ENCODE measurements at places on chromosomes 13 and 19. TPM values are rescaled to one million over a fixed set of nuclear protein-coding genes. Genes with fewer than 3 reads are reported as not detected.

SHISA7 gene
- not detected for total RNA-seq

PTGER1 gene
- total RNA-seq, result 0.97 TPM

B3GNT3 gene
- total RNA-seq, result 0.18 TPM

FARP1 gene
- total RNA-seq, result 26.3 TPM

GPC5 gene
- 3.0 TPM for total RNA-seq

GRK1 gene
- 0.13 TPM for total RNA-seq

ZNF582 gene
- 4.4 TPM for total RNA-seq

SRRM5 gene
- total RNA-seq, result 0.10 TPM

F2RL3 gene
- 2.3 TPM for total RNA-seq

LRCH1 gene
- total RNA-seq, result 13.7 TPM

CKM gene
- 3,213 TPM for total RNA-seq

MAG gene
- not detected for total RNA-seq

IRGC gene
- not detected for total RNA-seq

GRCh38 chr19:39407410-39407659 is 688 bp downstream of the ZFP36 start:
- DNase-seq, result no peak

- peak; percentile 85 for DNase-seq
These were observed at the start of gene DNAJB1 for GRCh38 chr19:14517840-14518505. TSS of gene DNAJB1 (minus strand) at chr19:14518397. CDS start at chr19:14518349, 48 bp downstream.

DNA sequence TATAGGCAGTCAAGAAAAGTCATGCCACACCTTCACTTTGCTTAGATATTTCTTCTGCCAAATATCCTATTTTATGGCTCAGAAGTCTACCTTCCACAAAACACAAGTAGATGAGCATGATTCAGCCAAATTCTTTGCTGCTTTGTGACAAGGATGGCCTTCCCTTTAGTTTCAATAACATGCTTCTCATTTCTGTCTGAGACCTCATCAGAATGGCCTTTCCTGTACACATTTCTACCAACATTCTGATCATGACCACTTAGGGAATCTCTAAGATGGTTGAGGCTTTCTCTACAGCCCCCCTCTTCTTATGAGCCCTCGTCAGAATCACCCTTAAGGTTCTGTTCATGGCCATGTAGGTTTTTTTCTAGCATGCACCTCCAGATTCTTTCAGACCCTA is 96.2 kb downstream of the COL4A2 start:
- DNase-seq, result no peak

- DNase-seq, result peak; percentile 98
These were observed 1.2 kb upstream of the JUNB start for GRCh38 chr19:12789904-12790619.

GRCh38 chr13:22964245-22964966 is 216.4 kb upstream of the SGCG start:
- no peak for DNase-seq

DNA sequence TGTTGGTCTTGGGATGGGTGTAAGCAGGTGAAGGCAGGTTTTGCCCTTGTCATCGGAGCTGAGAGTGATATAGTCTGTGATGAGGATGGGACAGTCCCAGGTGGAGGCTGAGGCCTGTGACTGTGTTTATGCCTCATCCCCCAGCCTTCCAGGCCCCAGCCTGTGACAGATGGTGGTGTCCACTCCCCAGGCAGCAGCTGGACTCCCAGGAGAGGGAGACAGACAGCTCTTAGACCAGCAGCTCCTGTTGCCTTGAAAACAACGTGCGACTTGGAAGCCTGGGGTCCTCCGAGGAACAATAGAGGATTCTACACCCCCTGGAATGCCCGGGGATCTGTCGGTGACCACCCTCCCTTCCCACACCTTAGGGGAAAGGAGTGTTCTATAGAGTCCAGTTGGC is 63.8 kb downstream of the CHST8 start:
- no peak for DNase-seq

GRCh38 chr19:17109300-17109699 is 33.7 kb downstream of the MYO9B start:
- no peak for DNase-seq

- no peak for DNase-seq
These were observed 1427.0 kb upstream of the MIR17HG start for GRCh38 chr13:89920461-89920860.

- DNase-seq, result no peak
These were observed 9.0 kb downstream of the BLOC1S3 start for GRCh38 chr19:45187421-45188100.

DNA sequence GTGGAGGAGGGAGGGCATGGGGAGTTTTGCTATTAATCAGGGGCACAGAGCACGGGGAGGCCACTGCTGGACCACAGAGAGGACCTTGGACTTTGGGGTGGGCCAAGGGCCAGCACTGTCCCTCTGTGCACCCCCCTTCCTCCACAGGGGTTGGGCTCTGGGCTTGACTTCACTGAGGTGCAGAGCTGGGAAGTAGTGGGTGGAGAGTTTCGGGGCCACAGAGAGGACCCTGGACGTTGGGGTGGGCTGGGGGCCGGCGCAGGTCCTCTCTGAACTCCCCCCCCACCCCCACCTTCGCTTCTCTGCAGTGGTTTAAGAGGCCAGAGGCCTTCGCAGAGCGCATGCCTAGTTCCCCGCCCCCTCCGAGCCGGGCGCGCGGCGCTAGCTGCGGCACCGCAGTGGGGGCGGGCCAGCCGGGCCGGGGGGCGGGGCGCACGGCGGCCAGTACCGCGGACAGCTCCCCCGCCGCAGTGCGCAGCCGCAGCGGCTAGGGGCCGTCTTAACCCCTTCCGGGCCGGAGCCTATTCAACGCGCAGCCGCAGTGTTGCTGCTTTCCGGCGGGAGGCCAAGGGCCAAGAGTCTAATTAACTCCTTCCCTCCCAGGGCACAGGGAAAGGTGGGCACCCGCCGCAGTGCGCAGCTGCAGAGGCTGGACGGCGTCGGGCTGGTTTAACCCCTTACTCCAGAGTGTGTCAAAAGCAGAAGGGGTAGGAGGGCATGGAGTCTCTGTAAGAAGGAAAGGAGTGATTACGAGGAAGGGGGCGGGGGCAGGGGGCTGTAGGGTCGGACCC is 3.7 kb downstream of the KCNC3 start:
- DNase-seq, result peak; percentile 72

- peak; percentile 80 for DNase-seq
These were observed 3.5 kb downstream of the KLF2 start for GRCh38 chr19:16327911-16328823.

GRCh38 chr19:10143681-10144080 is 24.0 kb upstream of the EIF3G start:
- no peak for DNase-seq

- no peak for DNase-seq
These were observed 13.2 kb downstream of the SPINT2 start for GRCh38 chr19:38277549-38277948.

GRCh38 chr19:5679289-5680083 is 830 bp downstream of the MICOS13 start:
- no peak for DNase-seq

DNA sequence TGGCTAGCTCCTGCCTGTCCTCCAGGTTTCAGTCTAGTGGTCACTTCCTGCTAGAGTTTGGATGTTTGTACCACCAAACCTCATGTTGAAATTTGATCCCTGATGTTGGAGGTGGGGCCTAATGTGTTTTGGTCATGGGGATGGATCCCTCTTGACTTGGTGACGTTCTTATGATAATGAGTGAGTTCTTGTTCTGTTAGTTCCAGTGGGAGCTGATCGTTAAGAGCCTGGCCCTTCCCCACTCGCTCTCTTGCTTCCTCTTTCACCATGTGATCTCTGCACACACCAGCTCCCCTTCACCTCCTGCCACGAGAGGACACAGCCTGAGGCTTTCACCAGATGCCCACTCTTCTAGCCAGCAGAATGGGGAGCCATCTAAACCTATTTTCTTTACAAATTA is 86.8 kb upstream of the SCEL start:
- no peak for DNase-seq

- DNase-seq, result peak; percentile 87
These were observed 14.7 kb upstream of the GRAMD1A start for GRCh38 chr19:34985249-34986022.

DNA sequence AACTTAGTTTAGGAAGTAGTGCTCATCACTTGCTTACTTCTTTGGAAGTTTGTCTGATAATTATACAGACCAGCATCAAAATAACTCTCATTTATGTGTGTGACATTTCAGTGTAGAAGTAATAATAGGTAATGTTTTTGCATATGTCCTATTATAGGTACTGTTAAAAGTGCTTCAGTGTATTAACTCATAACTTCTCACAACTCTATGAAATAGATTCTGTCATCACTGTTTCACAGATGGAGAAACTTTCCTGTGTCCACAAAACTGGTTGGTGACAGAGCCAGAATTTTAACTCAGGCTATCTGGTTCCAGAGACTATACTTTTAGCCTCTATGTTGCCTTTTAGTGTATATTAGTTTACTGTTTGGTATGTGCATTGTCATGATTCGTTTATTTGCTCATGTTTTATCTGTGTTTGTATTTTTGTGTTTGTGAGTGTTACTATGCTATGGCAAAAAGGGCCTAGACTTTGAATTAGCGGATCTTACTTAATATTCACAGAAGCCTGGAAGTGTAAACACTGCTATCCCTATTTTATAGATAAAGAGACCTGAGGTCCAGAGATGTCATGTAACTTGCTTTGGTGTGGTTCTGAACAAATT is 12.7 kb downstream of the LPAR6 start:
- no peak for DNase-seq

DNA sequence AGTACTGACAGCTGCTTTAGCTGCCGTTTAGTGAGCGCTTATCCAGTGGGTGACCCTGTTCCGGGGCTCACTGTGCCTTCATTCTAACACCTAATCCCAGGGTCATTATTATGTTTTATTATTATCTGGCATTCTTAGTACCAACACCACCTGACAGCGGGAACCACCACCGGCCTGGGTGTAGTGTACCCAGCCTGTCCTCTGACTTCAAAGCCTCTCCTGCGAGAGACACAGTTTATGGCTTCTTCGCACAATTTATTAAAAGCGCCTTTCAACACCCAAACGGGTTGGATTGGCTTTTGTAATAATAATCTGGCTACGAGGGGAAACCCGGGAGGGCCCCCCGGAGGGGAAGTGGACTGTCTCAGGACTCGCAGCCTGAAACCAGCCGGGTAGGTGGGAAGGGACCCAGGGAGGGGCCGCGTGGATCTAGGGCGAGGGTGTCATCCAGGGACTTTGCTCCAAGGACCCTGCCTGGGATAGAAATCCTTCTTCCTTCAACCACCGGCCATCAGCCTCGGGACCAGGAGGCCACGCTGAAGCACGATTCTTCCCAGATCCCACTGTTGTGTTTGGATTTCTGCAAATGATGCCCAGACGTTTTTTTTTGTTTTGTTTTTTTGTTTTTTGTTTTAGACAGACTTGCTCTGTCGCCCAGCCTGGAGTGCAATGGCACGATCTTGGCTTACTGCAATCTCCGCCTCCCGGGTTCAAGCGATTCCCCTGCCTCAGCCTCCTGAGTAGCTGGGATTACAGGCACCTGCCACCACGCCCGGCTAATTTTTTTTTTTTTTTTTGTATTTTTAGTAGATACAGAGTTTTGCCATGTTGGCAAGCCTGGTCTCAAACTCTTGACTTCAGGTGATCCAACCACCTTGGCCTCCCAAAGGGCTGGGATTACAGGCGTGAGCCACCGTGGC is 1.6 kb upstream of the ZBTB7A start:
- no peak for DNase-seq

DNA sequence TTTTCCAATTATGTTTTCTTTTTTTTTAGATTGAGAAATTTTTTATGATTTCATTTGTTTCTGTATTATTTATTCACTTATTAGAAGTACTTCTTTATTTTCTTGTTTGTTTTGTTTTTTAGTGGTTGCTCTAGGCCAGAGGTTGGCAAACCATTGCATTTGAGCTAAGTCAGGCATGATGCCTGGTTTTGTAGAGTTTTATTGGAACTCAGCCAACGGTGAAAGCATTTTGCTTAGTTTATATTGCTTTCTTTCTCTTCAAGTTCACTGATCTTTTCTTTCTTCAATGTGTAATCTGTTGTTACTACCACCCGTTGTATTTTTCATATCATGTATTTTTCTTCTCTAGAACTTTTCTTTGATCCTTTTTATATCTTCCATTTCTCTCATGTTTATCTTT is 19.7 kb downstream of the ZNF567 start:
- no peak for DNase-seq

- DNase-seq, result no peak
These were observed 157.5 kb downstream of the PCDH20 start for GRCh38 chr13:61258185-61258584.

DNA sequence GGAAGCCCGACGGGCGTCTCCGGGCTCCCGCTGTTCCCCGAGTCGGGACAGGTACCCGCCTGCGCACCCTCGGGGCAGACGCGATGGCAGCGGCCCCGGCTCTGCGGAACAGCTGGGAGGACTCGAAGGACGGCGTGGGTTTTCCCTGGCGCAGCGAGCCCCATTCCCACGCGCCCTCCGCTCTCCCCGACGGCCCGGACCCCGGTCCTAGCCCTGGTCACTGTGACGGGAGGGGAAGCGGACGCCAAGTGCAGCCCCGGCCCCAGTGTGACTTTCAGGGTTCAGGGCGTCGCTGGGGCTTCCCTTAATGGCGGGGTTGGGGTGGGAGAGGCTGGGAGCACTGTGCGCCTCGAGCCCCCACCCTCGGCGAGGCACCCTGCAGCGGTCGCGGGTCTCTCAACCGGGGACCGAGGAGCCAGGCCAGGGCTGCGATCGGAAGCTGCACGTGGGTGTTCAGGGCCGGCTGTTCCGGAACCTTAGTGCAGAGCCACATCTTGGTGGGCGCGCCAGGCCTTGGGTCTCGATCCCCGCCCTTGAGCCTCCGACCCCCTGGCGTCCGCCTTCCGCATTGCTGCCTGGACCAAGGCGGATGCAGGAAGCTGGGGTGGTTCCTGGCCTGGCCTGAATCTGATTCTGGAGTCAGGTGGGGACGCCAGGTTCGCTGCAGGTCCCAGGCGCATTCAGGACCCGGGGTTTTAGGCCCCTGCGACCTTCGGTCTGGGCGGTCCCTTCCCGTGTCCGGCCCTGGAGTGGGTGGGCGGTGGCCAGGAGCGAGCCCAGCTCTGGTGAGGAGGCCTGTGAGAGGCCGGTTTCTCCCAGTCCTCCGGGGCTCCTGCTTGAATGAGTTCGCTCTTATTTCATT is 3.5 kb downstream of the LGALS7B start:
- peak; percentile 72 for DNase-seq

DNA sequence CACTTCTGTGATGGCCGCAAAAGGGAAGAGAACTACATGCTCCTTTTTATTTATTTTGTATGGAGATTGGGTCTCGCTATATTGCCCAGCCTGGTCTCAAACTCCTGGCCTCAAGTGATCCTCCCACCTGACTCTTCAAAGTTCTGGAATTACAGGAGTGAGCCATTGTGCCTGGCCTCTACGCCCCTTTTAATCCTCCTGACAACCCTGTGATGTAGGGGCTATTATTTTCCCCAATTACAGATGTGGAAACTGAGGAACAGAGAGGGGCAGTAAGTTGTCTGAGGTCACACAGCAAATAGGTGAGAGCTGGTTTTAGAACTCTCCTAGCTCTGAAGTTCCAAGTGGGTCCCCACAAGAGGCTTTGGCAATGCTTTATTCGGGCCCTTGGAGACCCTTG is 11.7 kb downstream of the TJP3 start:
- no peak for DNase-seq
